ENCODE measurements at places on chromosomes 1 and 21. TPM values are rescaled to one million over a fixed set of nuclear protein-coding genes. Genes with fewer than 3 reads are reported as not detected.

DNA sequence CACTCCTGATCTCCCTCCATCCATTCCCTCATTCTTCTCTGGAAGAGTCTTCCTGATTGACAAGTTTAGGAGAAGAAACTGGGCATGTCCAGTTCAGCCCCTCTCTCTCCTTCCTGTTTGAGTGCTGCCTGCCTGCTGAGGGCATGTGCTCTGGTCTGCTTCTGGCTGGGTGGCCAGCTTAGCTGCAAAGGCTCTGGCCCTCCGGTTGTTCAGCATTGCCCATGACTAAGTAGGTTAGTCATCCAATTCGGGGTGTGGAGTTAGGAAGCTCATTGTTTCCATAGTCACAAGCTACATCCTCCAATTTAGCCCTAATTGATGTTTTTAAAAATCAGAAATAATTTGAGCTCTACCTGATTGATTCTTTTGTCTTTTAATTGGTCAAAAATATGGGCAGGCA lies 25.6 kb upstream of the PLA2G2E start:
- peaks cover 2% of the 10 kb centered on the region for H3K4me1 ChIP-seq
- no peak overlapping the region for H3K27ac ChIP-seq
- peaks cover 8% of the 10 kb centered on the region for H3K27me3 ChIP-seq

GRCh38 chr1:246567646-246568235 lies 1.5 kb downstream of the CNST start:
- peaks cover 32% of the 10 kb centered on the region for H3K4me1 ChIP-seq
- no peak for DNase-seq
- H3K4me3 ChIP-seq = peak overlapping the region; percentile 96
- H3K27me3 ChIP-seq = no peaks in the 10 kb centered on the region
- H3K27ac ChIP-seq = peak overlapping the region; percentile 95

- no peak overlapping the region for H3K27ac ChIP-seq
- H3K36me3 ChIP-seq = no peaks in the 10 kb centered on the region
- no peaks in the 10 kb centered on the region for H3K27me3 ChIP-seq
Observed at GRCh38 chr1:3031401-3032221, 10.3 kb downstream of the ACTRT2 start.

The SMPDL3B gene
- total RNA-seq = under 0.01 TPM

The CD52 gene
- total RNA-seq = not detected
